GOT3 (cell line): ENCODE measurements at places on chromosomes 3 and 15.

- no peak for DNase-seq
These were observed 79.3 kb upstream of the SKOR1 start for GRCh38 chr15:67746022-67746421.

DNA sequence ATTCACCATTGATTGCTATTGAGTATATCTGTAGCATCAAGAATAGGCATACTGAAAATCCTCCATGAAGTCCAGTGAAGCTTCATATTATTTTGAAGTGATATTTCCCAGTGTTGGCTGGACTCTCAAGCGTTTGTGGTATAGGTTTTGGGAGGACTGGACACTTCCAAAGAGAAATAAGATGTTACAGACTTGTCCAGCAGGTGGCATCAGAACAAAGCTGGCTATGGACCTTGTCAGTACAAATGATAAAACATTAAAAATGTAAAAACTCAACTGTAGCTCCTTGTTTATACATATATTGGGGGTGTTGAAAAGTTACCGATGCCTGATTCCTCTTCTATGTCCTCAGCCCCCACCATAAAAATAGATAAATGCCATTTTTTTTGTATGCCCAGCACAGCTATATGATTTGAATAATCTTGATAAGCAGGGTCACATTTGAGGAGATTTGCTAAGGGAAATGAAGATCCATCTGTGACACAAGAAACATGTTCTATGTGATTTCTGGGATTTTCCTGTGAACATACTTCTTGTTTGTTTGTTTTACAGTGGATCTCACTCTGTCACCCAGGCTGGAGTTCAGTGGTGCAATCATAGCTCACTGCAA lies 54.5 kb upstream of the GOLGA6B start:
- DNase-seq = no peak

GRCh38 chr3:46566040-46566641 lies at the start of gene LRRC2:
Gene LRRC2 (minus strand): TSS chr3:46566302. CDS start chr3:46551591, 14,711 bp downstream.
- no peak for DNase-seq

DNA sequence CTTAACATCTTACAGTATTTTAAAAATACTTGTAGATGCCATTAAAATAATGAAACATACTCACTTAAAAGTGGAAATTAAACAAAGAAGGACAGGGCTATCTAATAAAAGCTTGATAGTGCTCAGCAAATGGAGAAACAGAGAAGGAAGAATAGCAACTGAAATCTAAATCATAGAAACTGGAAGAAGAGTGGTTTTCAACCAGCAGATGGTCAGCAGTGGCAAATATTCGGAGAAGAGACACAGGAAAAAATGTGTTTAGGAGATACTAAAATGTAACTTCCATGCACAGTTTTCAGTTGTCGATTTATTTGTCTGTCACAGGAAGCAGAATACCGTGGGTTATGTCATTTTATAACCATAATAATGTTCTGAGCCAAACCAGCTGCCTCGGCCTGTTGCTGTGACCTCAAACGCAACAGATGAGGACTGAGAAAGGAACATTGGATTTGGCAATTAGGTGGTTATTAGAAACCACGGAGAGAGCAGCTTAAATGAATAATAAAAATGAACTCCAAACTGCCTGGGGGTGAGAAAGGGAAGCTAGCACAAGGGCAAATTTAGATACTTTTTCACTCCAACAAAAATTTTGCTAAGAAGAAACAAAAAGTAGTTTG lies 246.6 kb upstream of the KCNMB2 start:
- DNase-seq = no peak

GRCh38 chr3:45055032-45055410 lies 28.9 kb downstream of the CLEC3B start:
- DNase-seq = no peak

GRCh38 chr15:41498657-41499056 lies 5.0 kb downstream of the ITPKA start:
- DNase-seq = no peak

DNA sequence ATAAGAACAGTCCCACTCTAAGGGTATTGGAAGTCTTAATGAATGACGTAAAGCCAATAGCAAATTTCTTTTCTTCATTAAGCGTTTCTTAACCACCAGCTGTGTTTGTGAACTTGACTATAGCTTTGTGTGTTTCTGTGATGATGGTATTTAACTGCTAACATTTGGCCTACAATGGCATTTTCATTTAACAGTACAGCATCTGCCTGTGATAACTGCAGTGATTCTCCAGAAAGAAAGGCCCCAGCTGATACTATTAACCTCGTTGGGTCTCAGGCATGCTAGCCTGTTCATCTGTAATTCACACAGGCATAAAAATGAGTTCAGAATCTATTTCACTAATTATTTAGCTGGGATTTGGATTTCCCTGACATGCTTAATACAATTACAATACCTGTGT lies 121.9 kb downstream of the NECTIN3 start:
- DNase-seq = no peak

DNA sequence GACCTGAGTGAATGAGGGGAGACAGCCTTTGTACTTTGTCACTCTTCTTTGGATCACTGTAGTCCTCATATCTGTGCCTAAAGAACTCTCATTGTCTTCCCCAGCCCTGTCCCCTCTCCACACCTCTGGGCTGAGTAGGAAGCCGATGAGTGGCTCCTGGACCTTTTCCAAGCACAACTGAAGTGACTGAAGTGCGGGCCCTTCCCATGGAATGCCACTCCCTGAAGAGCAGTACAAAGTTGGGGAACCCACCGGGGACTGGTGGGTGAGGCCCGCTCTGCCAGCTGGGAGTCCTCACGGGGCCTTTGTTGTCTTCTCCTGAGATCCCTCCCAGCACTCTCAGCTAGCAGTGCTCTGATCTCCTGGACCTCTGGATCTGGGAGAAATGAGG lies 90.1 kb downstream of the AAGAB start:
- DNase-seq = no peak

- no peak for DNase-seq
These were observed 16.7 kb upstream of the SOX2 start for GRCh38 chr3:181694805-181695660.

GRCh38 chr15:37106490-37107001 lies 6.2 kb upstream of the MEIS2 start:
- no peak for DNase-seq

- DNase-seq = no peak
These were observed 329.5 kb downstream of the GABRB3 start for GRCh38 chr15:26443321-26443720.
